ENCODE measurements at places on chromosomes 13 and 19. TPM values are rescaled to one million over a fixed set of nuclear protein-coding genes. Genes with fewer than 3 reads are reported as not detected.

GRCh38 chr13:28609926-28610325 is 49.0 kb upstream of the POMP start:
- H3K36me3 ChIP-seq, result peaks cover 2% of the 10 kb centered on the region
- peaks cover 21% of the 10 kb centered on the region for H3K4me1 ChIP-seq
- no peak overlapping the region for H3K4me3 ChIP-seq
- H3K27ac ChIP-seq, result no peak overlapping the region
- H3K27me3 ChIP-seq, result no peaks in the 10 kb centered on the region

GRCh38 chr19:43651758-43652545 is 12.3 kb upstream of the CADM4 start:
- no peaks in the 10 kb centered on the region for H3K27me3 ChIP-seq
- peak overlapping the region; percentile 6 for H3K27ac ChIP-seq
- no peak overlapping the region for H3K4me3 ChIP-seq
- DNase-seq, result peak; percentile 67
- H3K36me3 ChIP-seq, result peaks cover 13% of the 10 kb centered on the region

DNA sequence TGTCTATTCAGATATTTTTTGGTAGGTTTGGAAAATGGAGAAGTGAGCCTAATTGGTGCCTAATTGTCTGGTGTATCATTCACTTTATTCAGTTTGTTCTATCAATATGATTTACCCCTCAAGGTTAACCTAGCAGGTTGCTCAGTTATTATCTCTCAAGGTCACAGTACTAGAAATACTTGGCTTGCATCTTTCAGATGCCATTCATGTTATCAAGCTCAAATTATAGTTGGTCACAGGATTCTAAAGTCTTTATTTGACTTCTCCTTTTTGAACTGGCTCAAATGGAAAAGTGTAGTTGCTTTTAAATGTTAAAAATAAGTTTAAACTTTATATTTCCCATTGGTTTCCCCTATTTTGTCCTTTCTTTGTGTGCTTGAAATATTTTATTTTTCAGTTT is 2.6 kb downstream of the KCNRG start:
- peaks cover 2% of the 10 kb centered on the region for H3K4me1 ChIP-seq
- no peak overlapping the region for H3K4me3 ChIP-seq
- no peaks in the 10 kb centered on the region for H3K27me3 ChIP-seq
- no peak for DNase-seq

TEX101 gene
- total RNA-seq, result not detected

DCLK1 gene
- total RNA-seq, result not detected
